ENCODE measurements at places on chromosomes 6 and 20.

DNA sequence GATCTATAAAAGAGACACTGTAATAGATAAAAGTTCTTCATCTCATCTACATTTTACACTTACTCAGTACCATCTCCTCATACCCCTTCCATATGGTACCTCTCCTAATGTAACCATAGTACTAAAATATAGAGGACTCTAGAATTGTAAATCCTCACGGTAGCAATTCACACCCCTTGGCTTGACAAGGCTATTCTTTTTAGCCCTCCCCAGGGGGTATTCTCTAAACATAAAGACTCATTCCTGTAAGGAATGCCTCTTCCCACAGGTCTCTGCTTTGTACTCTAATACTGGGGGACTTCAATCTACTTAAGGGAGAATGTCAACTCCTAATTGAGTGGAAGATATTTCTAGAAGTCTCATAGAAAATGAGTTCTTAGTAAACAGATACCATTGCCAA lies 85.9 kb downstream of the VIP start:
- no peak for DNase-seq

DNA sequence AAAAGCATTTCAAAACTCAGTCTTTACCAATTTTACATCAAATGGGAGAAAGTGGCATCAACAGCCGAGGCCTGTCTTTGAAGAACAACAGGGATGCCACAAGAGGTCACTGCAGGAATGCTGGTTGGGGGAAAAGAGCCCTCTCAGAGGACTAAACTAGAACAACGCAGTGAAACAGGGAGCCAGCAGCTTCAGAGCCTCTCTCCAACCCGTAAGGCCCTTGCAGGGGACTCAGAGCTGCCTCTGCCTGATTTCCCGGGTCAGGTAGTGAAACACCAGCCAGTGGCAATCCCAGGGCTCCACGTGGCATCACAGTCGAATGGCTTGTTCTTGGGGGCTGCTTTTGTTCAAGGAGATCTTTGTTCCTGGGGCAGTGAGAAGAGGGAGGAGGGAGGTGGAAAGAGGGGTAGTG lies 55.0 kb upstream of the KCNK16 start:
- no peak for DNase-seq

DNA sequence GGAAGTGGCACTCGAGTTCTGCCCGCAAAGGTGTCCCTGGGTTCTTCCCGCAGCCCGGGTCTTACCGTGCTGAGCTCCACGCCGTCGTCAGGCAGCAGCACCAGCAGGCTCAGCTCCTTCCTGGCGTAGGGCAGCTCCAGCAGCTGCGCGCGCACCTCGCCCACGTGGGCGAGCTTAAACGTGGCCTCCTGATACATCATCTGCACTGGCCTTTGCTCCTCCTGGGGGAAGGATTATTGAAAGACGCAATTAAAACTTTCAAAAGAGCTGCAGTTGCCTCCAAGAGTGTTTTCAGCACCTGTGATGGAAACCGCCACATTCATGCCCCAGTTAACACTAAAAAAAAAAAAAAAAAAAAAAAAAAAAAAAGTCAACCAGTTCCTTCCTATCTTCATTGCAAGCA lies 11.3 kb downstream of the SERPINB9 start:
- peak; percentile 80 for DNase-seq

DNA sequence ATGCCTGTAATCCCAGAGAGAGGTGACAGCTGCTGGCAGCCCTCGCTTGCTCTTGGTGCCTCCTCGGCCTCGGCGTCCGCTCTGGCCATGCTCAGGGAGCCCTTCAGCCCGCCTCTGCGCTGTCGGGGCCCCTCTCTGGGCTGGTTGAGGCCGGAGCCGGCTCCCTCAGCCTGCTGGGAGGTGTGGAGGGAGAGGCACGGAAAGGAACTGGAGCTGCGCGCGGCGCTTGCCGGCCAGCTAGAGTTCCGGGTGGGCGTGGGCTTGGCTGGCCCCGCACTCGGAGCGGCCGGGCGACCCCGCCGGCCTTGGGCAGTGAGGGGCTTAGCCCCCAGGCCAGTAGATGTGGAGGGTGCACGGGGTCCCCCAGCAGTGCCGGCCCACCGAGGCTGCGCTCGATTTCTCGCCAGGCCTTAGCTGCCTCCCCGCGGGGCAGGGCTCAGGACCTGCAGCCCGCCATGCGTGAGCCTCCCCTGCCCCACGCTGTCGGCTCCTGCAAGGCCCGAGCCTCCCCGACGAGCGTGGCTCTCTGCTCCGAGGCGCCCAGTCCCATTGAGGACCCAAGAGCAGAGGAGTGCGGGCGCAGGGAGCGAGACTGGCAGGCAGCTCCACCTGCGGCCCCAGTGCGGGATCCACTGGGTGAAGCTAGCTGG lies 34.6 kb downstream of the C6orf52 start:
- no peak for DNase-seq

DNA sequence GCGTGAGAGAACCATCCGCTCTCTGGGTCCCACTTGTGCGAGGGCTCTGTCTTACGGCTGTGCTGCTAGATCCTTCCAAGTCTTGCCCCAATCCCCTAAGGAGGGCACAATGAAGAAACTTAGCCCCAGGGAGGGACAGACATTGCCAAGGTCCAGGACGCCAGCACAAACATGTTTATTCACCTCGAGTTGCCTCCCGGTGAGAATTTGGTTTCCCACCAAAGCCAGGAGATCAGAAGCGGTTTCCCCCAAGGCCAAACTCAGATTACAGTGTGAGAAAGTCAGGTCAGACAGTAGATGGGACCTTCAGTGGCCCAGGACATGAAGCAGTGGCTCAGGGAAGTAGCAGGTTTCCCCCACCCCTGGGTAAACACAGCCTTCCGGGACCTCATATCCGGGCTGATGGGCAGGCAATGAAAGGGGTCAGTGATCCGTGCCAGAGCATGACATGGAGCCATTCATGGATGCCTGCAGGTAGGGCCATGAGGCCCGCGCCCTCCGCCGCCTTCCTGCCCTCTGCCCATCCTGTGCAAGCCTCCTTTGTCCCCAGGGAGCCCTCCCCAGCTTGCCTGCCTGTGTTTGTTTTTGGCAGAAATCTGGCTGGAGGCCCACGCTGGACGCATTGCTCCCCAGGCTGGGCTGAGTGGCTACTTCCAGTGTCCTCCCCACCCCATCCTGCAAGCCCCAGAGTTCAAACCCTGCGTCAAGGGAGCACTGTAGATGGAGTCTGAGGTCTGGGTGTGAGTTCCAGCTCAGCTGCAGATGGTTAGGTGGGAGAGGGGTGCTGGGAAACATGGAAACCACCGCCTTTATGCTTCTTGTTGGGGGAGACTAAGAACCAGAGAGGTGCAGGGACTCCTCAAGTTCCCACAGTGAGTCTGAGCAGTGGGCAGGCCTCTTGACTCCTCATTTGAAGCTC lies 2.0 kb downstream of the BPIFB2 start:
- DNase-seq: no peak

GRCh38 chr6:162234631-162235030 lies 492.9 kb downstream of the PRKN start:
- no peak for DNase-seq

GRCh38 chr6:153160221-153160620 lies 29.1 kb upstream of the RGS17 start:
- DNase-seq: no peak

- DNase-seq: no peak
These were observed 275.5 kb upstream of the SLC35B3 start for GRCh38 chr6:8710668-8711431.

DNA sequence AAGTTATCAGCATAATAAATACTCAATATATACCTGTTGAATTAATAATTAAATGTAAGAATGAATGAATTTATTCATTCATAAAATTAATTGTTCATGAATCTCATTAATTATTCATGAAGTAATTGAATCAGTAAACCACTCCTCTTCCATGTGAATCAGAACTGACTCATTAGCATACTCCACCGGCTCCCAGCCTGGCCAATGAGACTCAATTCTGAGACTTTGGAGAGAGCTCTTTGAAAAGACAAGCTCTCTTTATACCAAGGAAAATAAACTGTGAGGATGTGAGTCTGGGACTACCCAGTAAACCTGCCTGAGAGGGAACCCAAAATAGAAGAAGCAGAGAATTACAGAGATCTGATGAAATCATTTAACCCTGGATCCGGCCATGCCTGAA lies 8.4 kb upstream of the SLC2A10 start:
- no peak for DNase-seq

- DNase-seq: peak; percentile 20
These were observed 11.3 kb downstream of the DIDO1 start for GRCh38 chr20:62914970-62915457.

DNA sequence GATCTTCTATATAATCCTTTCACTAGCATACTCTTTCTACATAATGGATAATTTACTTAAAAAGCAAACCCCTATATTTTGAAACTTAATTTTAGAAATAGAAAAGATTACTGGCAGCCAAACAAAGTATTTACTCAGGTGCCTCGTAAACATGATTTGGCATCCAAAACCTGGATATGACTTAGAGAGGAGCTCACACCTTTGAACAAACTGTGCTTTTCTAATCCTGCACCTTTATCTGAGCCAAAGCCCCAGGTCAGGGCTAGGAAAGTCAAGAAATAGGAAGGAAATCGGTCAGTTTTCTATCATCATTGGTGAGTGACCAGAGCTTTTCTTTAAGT lies 170.9 kb downstream of the PHF3 start:
- DNase-seq: no peak

- DNase-seq: no peak
These were observed 929 bp upstream of the CENPB start for GRCh38 chr20:3787324-3788014.

DNA sequence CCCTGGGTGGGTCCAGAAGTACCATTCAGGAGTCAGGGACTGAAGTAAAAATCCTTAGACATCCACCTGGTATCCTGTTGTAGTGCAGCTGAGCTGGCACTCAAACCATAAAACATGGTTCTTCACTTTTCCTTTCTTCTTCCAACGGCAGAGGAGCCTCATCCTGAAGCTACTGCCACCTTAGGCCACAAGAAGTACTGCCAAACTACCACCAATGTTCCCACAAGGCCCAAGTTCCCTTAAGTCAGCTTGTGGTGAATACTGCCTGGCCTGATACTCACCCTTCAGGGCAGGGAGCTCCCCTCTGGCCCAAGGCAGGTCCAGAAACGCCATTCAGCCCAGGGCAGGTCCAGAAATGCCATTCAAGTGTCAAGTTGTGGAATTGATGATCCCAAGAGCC lies 1053.4 kb upstream of the CITED2 start:
- DNase-seq: no peak

GRCh38 chr6:111618407-111618806 lies 12.7 kb upstream of the TRAF3IP2 start:
- DNase-seq: no peak

DNA sequence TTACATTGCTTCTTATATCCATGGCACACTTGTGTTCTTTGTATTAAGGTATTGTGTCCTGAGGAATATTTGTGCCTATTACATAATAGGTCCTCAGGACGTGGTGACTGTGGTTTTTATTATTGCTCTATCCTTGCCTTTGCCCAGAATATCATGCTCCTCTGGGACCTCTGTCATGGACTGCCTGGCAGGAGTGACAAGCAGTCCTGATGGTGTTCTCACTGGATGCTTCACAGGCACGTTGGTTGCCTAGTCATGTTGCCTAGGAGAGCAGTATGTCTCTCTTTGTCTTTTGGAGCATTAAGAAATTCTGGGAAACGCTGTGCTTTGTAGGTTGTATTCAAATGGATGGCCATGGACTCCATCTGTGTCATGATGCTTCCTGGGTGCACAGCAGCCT lies 24.7 kb upstream of the MROH8 start:
- DNase-seq: no peak

- DNase-seq: no peak
These were observed 532.3 kb upstream of the MMS22L start for GRCh38 chr6:97815301-97815812.

- DNase-seq: no peak
These were observed 77.6 kb upstream of the GGTLC1 start for GRCh38 chr20:24066076-24066700.

DNA sequence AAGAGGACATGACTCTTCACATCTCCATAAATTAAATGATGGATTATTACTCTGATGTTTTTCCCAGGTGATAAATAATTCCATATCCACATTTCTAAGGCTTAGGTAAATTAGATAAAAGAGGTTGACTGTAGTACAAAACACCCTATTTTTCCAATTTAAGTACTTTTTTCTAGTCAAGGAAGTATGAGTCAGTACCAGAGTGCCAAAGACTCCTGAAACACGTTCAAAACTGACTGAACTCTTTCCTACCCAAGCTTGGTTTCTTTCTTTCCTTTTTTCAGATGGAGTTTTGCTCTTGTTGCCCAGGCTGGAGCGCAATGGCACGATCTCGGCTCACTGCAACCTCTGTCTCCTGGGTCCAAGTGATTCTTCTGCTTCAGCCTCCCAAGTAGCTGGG lies 85.0 kb downstream of the DOK5 start:
- DNase-seq: no peak

DNA sequence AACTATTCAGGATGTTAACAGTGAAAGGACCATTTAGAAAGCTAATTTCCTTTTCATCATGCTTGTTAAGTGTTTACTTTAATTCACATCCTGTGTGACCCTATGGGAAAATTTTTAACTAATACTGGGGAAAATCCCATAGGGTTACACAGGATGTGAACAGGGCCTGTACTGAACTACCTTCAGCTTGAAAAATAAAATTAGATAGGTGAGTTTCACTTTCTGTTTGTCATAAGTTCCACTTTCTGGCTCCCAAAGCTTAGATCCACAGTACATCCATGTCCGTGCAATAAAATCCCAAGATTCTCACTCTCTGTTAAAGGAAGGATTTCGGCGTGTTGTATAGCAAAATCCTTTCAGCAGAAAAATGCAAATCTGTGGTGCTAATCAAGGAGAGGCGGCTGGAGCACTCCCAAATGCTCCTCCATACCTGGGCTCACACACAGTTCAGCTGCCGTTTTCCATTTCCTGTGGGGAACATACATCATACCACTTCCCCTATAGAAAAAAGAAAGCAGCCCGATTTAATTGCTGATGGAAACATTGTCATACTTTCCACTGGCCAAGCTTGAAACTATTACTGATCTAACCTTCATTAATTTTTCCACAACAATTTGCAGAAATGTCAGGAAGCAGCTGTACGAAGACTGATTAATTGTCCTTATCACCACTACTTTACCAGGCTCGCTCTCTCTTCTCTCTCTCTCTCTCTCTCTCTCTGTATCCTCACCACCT lies 125.2 kb downstream of the HIVEP2 start:
- no peak for DNase-seq

- DNase-seq: no peak
These were observed 811 bp upstream of the ARMH2 start for GRCh38 chr6:24799541-24799915.

Data from NCI-H187 (cell line).